ENCODE measurements at places on chromosomes 3 and 15. TPM values are rescaled to one million over a fixed set of nuclear protein-coding genes. Genes with fewer than 3 reads are reported as not detected.

DNA sequence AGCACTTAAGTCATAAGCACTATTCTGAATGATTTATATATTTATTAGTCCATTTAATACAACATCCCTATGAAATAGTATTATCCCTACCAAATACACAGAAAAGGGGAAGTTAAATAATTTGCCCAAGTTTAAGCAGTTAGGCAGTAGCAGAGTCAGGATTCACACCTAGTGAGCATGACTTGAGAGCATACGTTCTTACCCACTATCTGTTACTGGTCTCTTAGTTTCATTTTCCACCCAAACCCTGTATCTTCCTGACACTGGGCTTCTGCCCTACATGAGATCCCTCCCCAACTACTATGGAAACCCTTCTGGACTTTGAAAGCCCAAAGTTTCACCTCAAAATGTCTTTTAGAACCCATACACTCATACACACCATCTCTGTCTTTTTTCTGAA, 4.4 kb upstream of the ATOSA start:
- no peak overlapping the region for H3K4me3 ChIP-seq
- DNase-seq, result no peak
- H3K27ac ChIP-seq, result no peak overlapping the region
- H3K36me3 ChIP-seq, result no peaks in the 10 kb centered on the region

DNA sequence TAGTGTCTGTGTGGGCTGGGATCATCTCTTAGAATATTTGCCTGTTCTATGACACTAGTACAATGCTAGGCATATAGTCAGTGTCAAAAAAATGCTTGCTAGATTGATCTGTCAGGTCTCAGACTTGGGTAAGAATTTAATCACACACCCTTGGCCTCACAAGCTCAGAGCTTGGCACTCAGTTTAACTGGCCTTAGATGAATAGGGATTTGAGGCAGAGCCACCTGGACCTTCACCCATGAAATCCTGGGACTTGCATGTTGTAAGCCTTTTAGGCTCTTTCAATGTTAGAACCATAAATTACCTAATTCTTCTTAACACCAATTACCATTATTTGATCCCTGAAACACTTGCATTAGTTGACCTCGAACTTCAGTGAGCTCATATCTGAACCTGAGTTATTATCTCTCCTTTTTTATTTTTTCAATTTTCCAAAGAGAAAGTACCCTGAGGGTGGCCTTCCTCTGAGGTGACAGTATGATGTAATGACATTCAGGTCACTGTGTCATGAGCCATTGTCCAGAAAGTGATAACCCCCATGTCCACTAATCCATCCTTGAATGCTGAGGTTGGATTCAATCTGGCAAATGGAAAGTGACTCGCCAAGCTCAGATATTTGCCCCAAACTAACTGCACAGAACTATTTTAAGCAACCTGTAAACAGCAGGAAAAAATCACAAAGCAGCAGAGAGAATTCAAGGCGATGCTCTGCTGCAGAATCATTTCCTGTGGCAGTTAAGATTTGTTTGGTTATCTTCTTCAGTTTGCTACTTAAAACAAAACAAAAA, 615.2 kb upstream of the NR2F2 start:
- H3K27me3 ChIP-seq, result no peaks in the 10 kb centered on the region
- H3K36me3 ChIP-seq, result no peaks in the 10 kb centered on the region
- H3K4me1 ChIP-seq, result no peaks in the 10 kb centered on the region
- no peak overlapping the region for H3K4me3 ChIP-seq
- no peak overlapping the region for H3K27ac ChIP-seq

GRCh38 chr3:12323237-12323636, 34.4 kb downstream of the PPARG start:
- H3K4me1 ChIP-seq, result no peaks in the 10 kb centered on the region
- H3K4me3 ChIP-seq, result no peak overlapping the region
- H3K27ac ChIP-seq, result no peak overlapping the region
- no peaks in the 10 kb centered on the region for H3K27me3 ChIP-seq
- DNase-seq, result no peak

The INKA1 gene
- total RNA-seq, result not detected

- H3K4me1 ChIP-seq, result no peaks in the 10 kb centered on the region
- no peak overlapping the region for H3K27ac ChIP-seq
- H3K4me3 ChIP-seq, result no peak overlapping the region
- no peak for DNase-seq
These were observed 478.7 kb downstream of the RBMS3 start for GRCh38 chr3:29759411-29760225.

The ALG3 gene
- 74.9 TPM for total RNA-seq

The KCNMB3 gene
- total RNA-seq, result 6.7 TPM

The CYP19A1 gene
- total RNA-seq, result 0.77 TPM

- H3K4me3 ChIP-seq, result peak overlapping the region; percentile 70
- H3K27me3 ChIP-seq, result no peaks in the 10 kb centered on the region
- DNase-seq, result no peak
- peaks cover 1% of the 10 kb centered on the region for H3K36me3 ChIP-seq
These were observed 1.5 kb downstream of the PTPN9 start for GRCh38 chr15:75577401-75578172.

- no peaks in the 10 kb centered on the region for H3K4me1 ChIP-seq
- no peak for DNase-seq
- no peaks in the 10 kb centered on the region for H3K36me3 ChIP-seq
- H3K27me3 ChIP-seq, result no peaks in the 10 kb centered on the region
These were observed 26.2 kb upstream of the IGF2BP2 start for GRCh38 chr3:185851046-185851445.
